ENCODE measurements at places on chromosomes 12 and 14. TPM values are rescaled to one million over a fixed set of nuclear protein-coding genes. Genes with fewer than 3 reads are reported as not detected.

DNA sequence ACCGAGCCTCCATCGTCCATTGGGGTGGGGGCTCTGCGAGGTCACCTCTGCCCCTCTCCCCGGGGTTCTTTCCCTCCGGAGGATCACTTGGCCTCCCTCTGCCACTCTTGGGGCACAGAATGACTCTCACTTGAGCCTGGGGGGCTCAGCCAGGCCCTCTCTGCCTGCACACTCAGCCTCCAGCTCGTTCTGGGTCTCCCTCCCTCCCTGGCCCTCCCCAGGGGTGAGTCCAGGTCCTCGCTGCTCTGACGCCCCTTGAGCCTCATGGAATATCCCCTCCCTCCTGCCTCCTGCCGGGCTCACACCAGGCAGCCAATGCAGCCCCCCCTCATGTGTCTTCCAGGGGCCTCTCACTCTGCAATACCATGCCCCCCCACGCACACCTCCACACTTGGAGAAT, 17.7 kb upstream of the SFSWAP start:
- no peaks in the 10 kb centered on the region for H3K36me3 ChIP-seq
- no peaks in the 10 kb centered on the region for H3K4me1 ChIP-seq
- H3K4me3 ChIP-seq = no peak overlapping the region
- H3K27me3 ChIP-seq = no peaks in the 10 kb centered on the region
- no peak overlapping the region for H3K27ac ChIP-seq
- no peak for DNase-seq

Gene MIP
- not detected for total RNA-seq

GRCh38 chr12:76085520-76085868, 1.0 kb upstream of the NAP1L1 start:
- no peaks in the 10 kb centered on the region for H3K27me3 ChIP-seq
- H3K4me3 ChIP-seq = peak overlapping the region; percentile 98
- no peak for DNase-seq

DNA sequence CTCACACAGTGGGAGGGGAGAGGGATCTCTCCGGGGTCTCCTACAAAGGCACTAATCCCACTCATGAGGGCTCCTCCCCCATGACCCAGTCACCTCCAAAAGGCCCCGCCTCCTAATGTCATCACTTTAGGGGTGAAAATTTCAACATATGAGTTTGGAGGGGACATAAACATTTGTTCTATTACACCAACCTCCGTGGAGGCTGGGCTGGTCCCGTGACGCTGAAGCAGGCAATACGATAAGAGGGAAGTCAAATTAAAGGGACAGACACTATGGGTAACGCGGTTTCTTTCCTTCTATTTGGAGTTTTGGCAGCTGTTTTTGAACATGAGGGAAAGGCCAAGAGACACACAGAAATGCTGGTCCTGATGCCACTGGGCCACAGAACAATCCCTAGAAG, 175.7 kb upstream of the VASH1 start:
- H3K27ac ChIP-seq = no peak overlapping the region
- H3K4me3 ChIP-seq = no peak overlapping the region
- DNase-seq = no peak

- H3K36me3 ChIP-seq = no peaks in the 10 kb centered on the region
- no peak overlapping the region for H3K27ac ChIP-seq
- H3K4me3 ChIP-seq = no peak overlapping the region
- H3K4me1 ChIP-seq = no peaks in the 10 kb centered on the region
- DNase-seq = no peak
- H3K27me3 ChIP-seq = no peaks in the 10 kb centered on the region
Observed at GRCh38 chr12:33588725-33589405, 149.2 kb upstream of the SYT10 start.

DNA sequence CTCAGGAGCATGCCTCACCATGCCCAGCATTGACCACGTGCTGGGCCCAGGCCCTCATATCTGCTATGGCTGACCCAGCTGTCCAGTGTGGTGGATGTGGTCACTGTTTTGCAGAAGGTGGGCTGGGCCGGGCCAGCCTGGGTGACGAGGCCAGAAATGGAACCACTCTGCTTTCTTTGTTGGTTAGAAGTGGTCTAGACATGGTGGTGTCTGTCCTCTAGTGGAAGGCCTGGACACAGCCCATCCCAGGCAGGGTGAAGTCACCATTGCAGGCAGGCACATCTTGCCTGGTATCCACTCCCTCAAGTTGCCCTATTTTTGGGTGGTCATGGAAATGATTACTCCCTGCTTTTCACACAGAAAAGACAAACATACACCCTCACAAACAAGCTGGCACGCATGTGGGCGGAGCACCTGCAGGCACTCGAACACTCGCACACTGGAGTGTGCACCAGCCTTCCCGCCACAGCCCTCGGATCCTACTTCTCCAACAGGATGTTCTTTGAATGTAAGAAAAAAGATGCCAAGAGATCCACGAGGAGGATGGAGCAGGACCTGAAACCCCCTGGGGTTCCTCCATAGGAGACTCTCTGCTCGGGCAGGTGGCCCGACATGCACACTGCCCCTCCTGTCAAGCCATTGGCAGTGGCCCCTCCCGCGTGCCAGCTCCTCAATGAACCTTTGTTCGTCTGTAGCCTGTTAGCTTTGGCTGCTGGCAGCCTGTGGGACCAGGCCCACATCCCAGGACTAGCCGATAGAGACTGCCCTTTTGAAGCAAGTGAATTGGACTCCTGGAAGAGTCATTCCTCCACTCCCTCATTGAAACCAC, 38.4 kb downstream of the MLXIP start:
- H3K4me3 ChIP-seq = no peak overlapping the region
- no peak for DNase-seq
- no peaks in the 10 kb centered on the region for H3K27me3 ChIP-seq
- H3K4me1 ChIP-seq = peaks cover 33% of the 10 kb centered on the region
- no peaks in the 10 kb centered on the region for H3K36me3 ChIP-seq

Gene SCNN1A
- total RNA-seq = 2.1 TPM

DNA sequence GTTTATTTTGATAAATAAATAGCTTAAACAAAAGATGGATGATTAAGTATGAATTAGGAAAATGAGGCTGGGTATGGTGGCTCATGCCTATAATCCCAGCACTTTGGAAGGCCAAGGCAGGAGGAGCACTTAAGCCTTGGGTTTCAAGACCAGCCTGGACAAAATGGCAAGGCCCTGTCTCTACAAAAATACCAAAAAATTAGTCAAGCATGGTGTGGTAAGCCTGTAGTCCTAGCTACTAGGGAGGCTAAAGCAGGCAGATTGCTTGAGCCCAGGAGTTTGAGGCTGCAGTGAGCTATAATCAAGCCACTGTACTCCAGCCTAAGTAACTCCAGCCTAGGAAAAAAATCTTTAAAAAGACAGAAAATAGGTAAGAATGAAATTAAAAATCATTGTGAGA, 96.0 kb downstream of the BCL2L14 start:
- no peak for DNase-seq
- no peak overlapping the region for H3K27ac ChIP-seq
- no peak overlapping the region for H3K4me3 ChIP-seq

DNA sequence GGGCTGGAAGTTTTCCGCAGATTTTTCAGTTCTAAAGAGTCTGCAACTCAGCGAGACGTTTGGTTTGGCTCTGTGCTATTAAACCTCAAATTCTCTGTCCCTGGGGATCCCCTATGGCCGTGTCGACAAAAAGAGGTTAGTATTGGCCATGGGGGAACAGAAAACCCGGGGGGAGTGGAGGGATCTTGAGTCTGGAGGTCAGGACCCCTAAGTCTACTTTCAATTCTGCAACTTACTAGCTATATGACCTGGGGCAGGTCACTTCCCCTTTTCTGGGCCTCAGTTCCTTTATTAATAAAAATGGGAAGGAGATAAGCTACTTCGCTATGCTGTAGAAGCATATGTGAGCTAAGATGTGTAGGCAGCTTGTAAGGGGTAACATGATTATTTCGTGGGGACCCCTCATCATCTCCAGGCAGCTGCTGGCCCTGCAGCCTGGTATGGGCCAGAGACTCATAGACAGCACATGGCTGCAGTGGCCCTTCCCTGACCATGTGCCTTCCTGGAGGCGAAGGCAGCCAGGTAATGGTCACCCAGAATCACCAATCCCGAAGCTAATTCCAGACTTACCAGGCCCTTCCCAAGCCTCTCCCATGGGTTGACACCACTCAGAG, 8.6 kb downstream of the ASB2 start:
- no peak for DNase-seq
- peaks cover 15% of the 10 kb centered on the region for H3K36me3 ChIP-seq
- H3K4me1 ChIP-seq = peaks cover 97% of the 10 kb centered on the region
- no peak overlapping the region for H3K4me3 ChIP-seq
- H3K27me3 ChIP-seq = no peaks in the 10 kb centered on the region
- H3K27ac ChIP-seq = peak overlapping the region; percentile 95

Gene PTGR2
- 2.5 TPM for total RNA-seq

Gene FAM222A
- 0.42 TPM for total RNA-seq

DNA sequence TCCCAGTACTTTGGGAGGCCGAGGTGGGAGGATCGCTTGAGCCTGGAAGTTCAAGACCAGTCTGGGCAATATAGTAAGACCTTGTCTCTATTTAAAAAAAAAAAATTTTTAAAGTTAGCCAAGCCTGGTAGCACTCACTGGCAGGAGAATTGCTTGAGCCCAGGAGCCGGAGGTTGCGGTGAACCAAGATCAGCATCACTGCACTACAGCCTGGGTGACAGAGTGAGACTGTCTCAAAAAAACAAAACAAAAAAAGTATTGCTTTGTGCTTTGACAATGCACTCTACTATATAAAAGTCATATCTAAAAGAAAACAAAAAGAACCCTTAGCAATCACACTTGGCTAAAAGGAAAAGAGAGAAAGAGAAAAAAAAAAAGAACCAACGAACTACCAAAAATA, 26.8 kb downstream of the GNPTAB start:
- no peaks in the 10 kb centered on the region for H3K27me3 ChIP-seq
- no peaks in the 10 kb centered on the region for H3K36me3 ChIP-seq
- H3K4me1 ChIP-seq = peaks cover 5% of the 10 kb centered on the region
- DNase-seq = no peak
